ENCODE measurements at places on chromosomes 3 and 15.

GRCh38 chr15:57861034-57861638, 154.6 kb downstream of the POLR2M start:
- DNase-seq, result peak; percentile 39

GRCh38 chr3:17546500-17547255, 195.8 kb downstream of the TBC1D5 start:
- DNase-seq, result no peak

DNA sequence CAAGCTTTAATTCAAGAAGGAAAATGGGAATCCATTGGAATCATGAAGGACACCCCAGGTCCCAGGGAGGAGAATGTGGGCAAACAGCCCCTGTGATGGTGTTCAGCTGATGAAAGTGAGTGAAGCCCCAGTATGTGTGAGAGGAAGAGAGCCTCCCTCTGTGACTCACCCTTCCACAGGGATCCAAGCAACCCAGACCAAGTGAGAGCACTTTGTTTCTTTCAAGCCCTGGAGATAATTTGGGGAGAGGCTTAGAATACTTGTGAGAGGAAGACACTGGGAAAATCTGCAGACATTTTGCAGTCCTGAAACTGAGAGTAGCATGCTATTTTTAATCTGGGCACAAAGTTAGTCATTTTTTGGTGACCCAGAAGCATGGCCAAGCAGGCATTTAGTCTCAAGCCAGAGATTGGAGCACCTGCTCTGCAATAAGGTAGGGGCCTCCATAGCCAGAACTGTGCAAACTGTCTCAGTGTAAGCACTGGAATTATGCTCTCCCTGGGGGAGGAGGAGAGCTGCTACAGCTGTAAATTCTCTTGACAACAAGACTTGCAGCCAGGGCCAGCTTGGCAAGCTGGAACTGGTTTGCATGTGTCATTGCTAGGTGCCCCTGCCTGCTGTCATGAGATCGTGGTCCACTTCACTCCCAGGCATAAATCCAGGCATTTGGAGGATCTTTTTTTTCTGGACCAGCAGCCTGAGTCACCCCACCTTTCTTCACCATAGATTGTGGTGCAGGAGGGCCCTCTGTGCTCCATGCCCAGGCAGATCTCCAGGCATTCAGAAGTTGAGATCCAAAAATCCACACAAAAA, 537.8 kb upstream of the DPPA4 start:
- DNase-seq, result no peak

DNA sequence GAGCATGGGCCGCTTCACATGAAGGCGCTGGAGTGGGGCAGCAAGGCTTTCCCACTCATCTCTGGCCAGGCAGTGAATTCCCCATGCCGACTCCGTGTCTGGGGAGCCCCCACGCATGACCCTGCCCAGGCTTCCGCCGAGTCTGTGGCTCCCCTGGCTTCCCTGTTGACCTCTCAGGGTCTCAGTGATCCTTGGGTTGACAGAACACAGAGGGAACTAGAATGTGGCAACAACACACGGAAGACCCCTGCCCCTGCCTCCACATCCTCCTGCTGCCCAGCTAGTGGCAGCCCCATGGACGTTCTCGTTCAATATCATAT, 61.3 kb downstream of the ATP2B2 start:
- no peak for DNase-seq

GRCh38 chr3:152256851-152257562, 11.7 kb upstream of the MBNL1 start:
- DNase-seq, result no peak

- no peak for DNase-seq
Observed at GRCh38 chr3:86175593-86176444, 815.1 kb downstream of the VGLL3 start.

DNA sequence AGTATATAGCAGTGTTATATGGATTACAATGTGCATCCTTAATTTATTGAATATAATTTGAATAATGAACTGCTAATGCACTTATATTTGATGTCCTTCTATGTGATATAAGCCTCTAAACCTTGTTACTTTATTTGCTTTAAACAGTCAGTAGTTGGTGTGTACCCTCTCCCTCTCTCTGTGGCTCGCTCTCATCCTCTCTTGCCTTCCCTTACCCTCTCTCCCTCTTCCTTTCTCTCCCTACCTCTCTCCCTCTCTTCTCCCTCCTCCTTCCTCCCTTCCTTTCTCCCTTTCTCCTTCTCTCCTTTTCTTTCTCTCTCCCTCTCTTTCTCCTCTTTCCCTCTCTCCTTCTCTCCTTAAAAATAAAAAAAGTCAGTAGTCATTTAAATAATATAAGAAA, 28.9 kb downstream of the MGA start:
- DNase-seq, result no peak

GRCh38 chr3:11717301-11717700, 73.6 kb upstream of the VGLL4 start:
- no peak for DNase-seq

DNA sequence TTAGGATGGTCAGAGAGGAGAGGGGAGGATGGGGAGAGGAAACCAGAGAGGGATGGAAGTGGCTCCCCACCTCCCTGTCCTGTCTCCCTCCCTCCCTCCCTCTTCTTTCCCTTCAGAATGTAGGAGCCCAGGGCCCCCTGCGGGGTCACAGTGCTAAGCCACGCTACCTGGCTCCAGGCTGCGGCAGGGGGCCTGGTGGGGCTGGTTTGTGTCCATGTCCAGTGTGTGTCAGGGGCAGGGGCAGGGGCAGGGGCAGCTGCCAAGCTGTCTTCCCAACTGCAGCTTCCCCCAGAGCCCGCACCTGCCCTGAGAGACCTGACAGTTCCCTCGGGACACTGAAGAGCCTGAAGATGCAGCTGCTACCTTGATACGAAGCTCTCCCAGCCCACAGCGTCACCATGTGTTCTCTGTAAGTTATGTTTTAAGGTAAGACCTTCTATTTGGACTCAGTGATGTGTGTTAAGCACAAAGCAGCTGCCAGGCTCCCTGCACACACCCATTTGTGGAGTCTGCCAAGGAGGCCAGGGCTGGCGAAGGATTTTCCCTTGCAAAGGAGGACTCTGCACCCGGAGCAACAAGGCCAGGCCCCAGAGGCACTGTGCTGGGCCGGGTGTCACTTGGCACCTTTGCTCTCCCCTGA, 121.8 kb upstream of the SMAD3 start:
- DNase-seq, result peak; percentile 14

Data from activated naive CD4-positive, alpha-beta T cell treated with anti-CD3 and anti-CD28 coated beads, Interleukin-2, amount 50 U/mL, for 72 hours (primary cell).